Stimulated activated CD8-positive, alpha-beta memory T cell treated with anti-CD3 and anti-CD28 coated beads, Interleukin-2, amount 100 ng/mL, for 1 hour (primary cell): ENCODE measurements at places on chromosomes 3 and 15.

DNA sequence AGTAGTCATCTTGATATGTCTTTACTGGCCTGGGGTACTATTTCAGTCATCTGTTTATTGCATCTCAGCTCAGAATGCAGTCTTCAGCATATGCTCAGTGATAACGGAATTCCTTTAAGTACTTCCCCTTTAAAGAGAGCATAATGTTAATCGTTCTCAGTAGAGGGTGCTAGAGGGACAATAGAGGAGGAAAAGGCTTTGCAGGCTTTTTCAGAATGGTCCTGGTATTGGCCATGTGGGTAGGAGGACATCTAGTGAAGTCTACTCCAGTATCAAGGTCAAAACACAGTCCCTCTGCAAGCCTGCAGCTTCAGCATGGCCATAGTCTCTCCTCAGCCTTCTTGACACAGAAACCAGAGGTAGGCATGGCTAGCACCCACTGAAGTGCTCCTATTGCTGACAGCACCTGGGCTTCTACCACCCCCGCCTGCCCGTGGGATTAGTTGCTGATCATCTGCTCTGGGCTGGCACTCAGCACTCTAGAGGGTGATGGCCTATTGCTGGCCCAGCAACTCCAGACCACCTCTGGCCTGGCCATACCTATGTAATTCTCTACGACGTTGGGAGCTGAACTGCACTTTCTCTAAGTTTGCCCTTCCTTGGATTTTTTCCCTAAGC is 65.4 kb downstream of the KCNH8 start:
- no peak for DNase-seq

DNA sequence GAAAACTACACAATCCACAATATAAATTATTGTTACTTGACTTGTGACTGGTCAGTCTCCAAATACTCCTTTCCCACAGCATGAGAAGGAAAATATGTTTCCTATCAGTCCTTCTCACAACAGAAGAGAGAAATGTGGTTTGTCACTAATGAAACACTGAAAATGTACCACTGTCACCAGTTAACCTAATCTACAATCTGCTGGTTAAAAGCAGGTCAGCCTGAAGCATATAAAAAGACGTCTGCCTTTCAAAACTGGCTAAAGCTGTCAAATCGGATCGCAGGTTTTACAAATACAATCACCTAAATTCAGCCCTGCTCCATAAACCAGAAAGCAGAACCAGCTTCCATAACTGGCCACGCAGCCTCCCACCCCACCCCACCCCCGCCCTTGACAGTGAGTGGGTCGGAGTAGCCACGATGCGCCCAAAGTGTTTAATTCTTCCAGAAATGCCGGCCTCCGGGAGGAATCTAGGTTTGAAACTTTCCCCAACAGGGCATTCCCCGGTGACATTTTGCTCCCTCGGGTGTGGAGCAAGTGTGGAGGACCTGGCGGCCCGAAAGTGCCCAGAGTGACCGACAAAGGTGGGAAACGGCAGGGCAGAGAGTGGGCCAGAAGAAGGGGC is 682 bp downstream of the ETFA start:
- DNase-seq = no peak

- DNase-seq = no peak
Observed at GRCh38 chr3:45112939-45113338, 33.2 kb downstream of the CDCP1 start.

GRCh38 chr3:161540594-161540993 is 44.0 kb downstream of the OTOL1 start:
- no peak for DNase-seq

GRCh38 chr3:83011481-83011880 is 1250.0 kb upstream of the GBE1 start:
- DNase-seq = no peak

DNA sequence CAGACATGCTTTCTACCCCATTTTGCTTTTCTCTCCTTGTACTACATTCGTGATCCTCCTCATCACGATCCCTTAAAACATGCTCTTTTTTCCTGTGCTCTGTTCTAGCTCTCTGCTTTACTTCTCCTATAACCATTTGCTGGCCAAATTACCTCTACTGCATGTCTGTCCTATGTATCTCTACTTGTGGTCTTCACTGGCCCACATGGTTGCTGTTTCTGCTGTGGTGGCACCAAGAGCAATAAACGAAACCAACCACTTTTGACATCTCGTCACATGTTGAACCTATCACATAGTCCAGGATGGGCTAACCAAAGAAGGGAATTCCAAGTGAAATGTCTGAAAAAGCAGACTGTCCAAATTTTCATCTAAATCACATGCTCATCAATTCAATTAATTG is 115.2 kb downstream of the LEKR1 start:
- no peak for DNase-seq

GRCh38 chr3:25911525-25912295 is 121.8 kb downstream of the OXSM start:
- DNase-seq = no peak

DNA sequence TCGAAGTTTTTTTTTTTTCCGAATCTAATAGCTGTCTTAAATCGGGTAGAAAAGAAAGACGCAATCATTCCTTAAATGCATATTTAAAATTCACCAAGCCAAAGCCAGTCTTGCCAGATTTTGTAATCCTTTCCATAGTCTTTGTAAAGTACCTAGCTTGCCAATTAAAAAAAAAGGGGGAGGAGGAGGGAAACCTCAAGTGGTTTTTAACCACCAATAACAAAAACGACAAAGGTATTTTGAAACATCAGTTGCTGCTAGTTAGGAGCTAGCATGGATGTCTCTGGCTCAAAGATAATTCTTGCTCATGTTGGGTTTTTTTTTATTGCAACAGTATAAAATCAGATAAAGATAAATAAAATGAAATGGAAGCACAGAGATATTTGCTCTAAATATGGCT is 187.9 kb downstream of the MECOM start:
- DNase-seq = no peak

DNA sequence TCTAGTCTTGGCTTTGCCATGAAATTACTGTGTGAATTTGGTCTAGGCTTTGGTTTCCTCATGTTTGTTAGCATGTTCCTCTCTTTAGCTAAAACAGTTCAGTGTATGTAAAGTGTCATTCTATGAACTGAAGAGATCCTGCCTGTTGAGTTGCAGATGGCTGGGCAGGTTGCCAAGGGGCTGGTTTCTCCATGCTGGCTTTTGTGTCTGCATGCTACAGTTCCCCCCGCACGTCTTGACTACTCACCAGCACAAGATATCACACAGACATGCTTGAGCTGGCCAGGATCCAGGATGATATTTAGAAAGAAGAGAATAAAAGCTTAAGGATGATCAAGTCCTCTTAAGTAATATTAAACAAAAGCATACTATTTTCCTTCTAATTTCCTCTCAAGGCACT is 90.2 kb downstream of the CERS3 start:
- no peak for DNase-seq
